SK-MEL-5 (cell line): ENCODE measurements at places on chromosomes 4 and X. TPM values are rescaled to one million over a fixed set of nuclear protein-coding genes. Genes with fewer than 3 reads are reported as not detected.

PNMA6F gene
- total RNA-seq = not detected in 2 replicates

DCTD gene
- total RNA-seq = 82.2 and 92.7 TPM in 2 replicates

RBM47 gene
- total RNA-seq = 7.2 and 7.5 TPM in 2 replicates

CLDN34 gene
- total RNA-seq = not detected in 2 replicates

CXorf49B gene
- not detected in 2 replicates for total RNA-seq

HMGN5 gene
- total RNA-seq = 1.0 and 1.8 TPM in 2 replicates

RIPPLY1 gene
- total RNA-seq = not detected in 2 replicates

F8A2 gene
- not detected in 2 replicates for total RNA-seq

SORBS2 gene
- 45.8 and 49.8 TPM in 2 replicates for total RNA-seq

SLC10A3 gene
- total RNA-seq = 9.8 and 11.9 TPM in 2 replicates

PNMA5 gene
- total RNA-seq = not detected in 2 replicates

CPZ gene
- total RNA-seq = not detected in 2 replicates

KLHL15 gene
- 11.9 and 12.4 TPM in 2 replicates for total RNA-seq

GYPA gene
- not detected in 2 replicates for total RNA-seq

NCAPG gene
- total RNA-seq = 41.3 and 45.1 TPM in 2 replicates

TCEAL2 gene
- total RNA-seq = not detected in 2 replicates

USP26 gene
- total RNA-seq = not detected in 2 replicates

G3BP2 gene
- 355 and 386 TPM in 2 replicates for total RNA-seq

TEX13C gene
- total RNA-seq = 0.11 and 0.21 TPM in 2 replicates

FGA gene
- total RNA-seq = not detected in 2 replicates

CTAG1A gene
- not detected in 2 replicates for total RNA-seq

ASB11 gene
- total RNA-seq = 3.5 TPM in 2 replicates

CCKAR gene
- not detected in 2 replicates for total RNA-seq

AREG gene
- total RNA-seq = 1.2 TPM in 1 of 2 replicates, not detected in the other

KCNE5 gene
- total RNA-seq = 0.08 and 0.29 TPM in 2 replicates

TMPRSS11A gene
- total RNA-seq = not detected in 2 replicates

PDGFRA gene
- total RNA-seq = 0.96 and 1.3 TPM in 2 replicates

IL3RA gene
- 0.26 TPM in 1 of 2 replicates, not detected in the other for total RNA-seq

CYLC1 gene
- not detected in 2 replicates for total RNA-seq

NXF3 gene
- not detected in 2 replicates for total RNA-seq

SORCS2 gene
- not detected in 2 replicates for total RNA-seq

SMIM20 gene
- 50.4 and 64.8 TPM in 2 replicates for total RNA-seq

FREM3 gene
- total RNA-seq = not detected in 2 replicates

FRMPD4 gene
- total RNA-seq = not detected in 2 replicates

ZFYVE28 gene
- 2.6 and 3.1 TPM in 2 replicates for total RNA-seq

ARSD gene
- 24.9 and 27.9 TPM in 2 replicates for total RNA-seq

VBP1 gene
- total RNA-seq = 92.0 and 95.7 TPM in 2 replicates

GAB3 gene
- total RNA-seq = 0.40 and 0.61 TPM in 2 replicates

MAGEE1 gene
- 0.53 and 0.56 TPM in 2 replicates for total RNA-seq

TBC1D1 gene
- total RNA-seq = 51.9 and 54.9 TPM in 2 replicates

PRIMPOL gene
- total RNA-seq = 17.6 and 20.1 TPM in 2 replicates

APEX2 gene
- 10.5 and 10.9 TPM in 2 replicates for total RNA-seq

NUDT9 gene
- total RNA-seq = 13.8 and 14.1 TPM in 2 replicates
